Activated T-helper 1 cell treated with anti-CD3 and anti-CD28 coated beads, Interleukin-12 subunit alpha, Interleukin-12 subunit beta, Interleukin-2, Interleukin-4 antibody, amounts not matched to agents 30 ng/mL and 10 ng/mL and 1 ng/mL, durations not matched to agents 14 hours and 24 hours and 36 hours (primary cell): ENCODE measurements at places on chromosomes 1 and 21. TPM values are rescaled to one million over a fixed set of nuclear protein-coding genes. Genes with fewer than 3 reads are reported as not detected.

DNA sequence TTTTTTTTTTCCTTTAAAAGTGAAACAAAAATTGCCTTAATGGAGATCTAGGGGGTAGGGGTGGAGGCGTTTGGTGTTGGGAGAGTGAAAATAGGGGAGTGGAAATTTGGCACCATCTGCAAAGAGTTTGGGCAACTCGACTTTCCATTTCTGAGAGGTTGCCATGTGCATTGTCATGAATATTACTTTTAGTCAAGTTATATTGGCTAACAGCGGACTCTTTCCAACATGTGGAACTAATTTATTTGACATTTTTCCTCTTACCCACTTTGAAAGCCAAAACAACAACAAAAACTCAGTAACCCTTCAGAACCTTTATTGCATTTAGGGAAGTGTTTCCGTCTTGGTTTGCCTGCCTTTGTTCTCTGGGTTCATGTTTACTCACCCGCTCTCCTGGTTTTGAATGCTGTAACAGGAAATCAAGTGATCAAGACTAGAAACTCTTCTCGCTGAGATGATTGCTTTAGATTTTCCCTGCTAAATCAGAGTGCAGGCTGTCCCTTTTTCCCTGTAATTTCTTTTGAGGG is 70.4 kb downstream of the CACHD1 start:
- DNase-seq, result no peak
- H3K36me3 ChIP-seq, result peaks cover 2% of the 10 kb centered on the region
- H3K4me1 ChIP-seq, result peaks cover 34% of the 10 kb centered on the region
- no peak overlapping the region for H3K4me3 ChIP-seq
- H3K27me3 ChIP-seq, result peaks cover 7% of the 10 kb centered on the region
- no peak overlapping the region for H3K27ac ChIP-seq

GRCh38 chr1:9250411-9251381 is 16.1 kb downstream of the H6PD start:
- H3K36me3 ChIP-seq, result peaks cover 17% of the 10 kb centered on the region
- H3K4me1 ChIP-seq, result peaks cover 12% of the 10 kb centered on the region
- no peak overlapping the region for H3K27ac ChIP-seq
- DNase-seq, result no peak
- no peaks in the 10 kb centered on the region for H3K27me3 ChIP-seq
- no peak overlapping the region for H3K4me3 ChIP-seq

DNA sequence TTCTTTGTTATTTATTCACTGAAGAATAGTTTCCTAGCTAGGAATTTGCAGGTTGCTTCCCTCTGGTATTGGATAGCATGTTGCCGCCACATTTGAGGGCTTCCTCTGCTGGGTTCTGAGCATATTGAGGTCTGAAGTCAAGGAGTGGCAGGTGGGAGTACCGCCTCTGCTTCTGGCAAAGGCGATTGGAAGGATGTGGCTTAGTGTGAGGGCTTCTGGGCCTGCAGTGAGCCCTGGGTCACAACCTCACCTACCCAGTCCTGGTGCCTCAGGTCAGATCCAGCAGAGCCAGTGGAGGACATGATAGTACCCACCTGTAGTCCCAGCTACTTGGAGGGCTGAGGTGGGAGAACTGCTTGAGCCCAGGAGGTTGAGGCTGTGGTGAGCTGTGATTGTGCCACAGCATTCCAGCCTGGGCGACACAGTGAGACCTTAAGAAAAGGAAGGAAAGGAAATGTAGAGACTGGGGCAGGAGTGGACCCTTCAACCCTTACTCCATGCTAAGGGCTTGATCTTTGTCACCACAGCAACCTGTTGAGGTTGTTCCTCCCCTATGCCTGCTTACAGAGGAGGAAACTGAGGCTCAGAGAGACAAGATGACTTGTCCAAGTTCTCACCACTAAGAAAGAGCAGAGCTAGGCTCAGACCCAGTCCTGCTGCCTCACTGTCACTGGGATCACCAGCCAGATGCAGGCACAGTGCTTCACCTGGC is 22.8 kb downstream of the A3GALT2 start:
- no peak for DNase-seq
- no peak overlapping the region for H3K4me3 ChIP-seq
- no peaks in the 10 kb centered on the region for H3K27me3 ChIP-seq
- no peak overlapping the region for H3K27ac ChIP-seq
- peaks cover 14% of the 10 kb centered on the region for H3K36me3 ChIP-seq
- H3K4me1 ChIP-seq, result peaks cover 26% of the 10 kb centered on the region

DNA sequence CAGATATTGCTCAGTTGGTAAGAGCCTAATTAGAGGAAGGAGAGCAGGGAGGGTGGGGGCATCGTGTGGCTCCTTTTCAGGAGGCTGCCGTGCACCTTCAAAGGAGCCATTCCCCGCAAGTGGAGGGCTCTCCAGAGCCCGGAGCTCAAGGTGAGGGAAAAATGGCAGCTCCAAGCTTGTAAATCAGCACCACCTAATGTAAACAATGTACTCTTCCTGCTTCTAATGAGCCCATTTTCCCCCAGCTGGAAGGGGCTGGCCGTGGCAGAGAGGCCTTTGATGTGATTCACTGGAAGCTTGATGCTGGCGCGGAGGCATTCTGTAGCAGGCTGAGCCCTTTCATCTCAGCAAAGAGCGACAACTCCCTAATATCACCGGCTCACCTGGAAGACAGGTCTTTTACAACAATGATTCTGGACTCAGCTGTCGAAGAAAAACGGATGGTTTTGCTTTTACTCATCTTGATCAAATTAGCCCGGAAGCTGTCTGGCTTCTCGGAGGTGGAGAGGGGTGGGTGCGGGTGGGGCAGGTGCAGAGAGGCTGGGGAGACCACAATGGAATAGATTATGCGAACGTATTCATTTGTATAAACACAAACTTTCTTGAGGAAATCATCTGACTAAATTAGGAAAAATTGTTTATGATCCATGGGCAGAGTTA is 112.5 kb downstream of the RRAGC start:
- H3K4me1 ChIP-seq, result no peaks in the 10 kb centered on the region
- no peak overlapping the region for H3K4me3 ChIP-seq
- H3K27ac ChIP-seq, result no peak overlapping the region
- peaks cover 3% of the 10 kb centered on the region for H3K27me3 ChIP-seq
- H3K36me3 ChIP-seq, result no peaks in the 10 kb centered on the region

DNA sequence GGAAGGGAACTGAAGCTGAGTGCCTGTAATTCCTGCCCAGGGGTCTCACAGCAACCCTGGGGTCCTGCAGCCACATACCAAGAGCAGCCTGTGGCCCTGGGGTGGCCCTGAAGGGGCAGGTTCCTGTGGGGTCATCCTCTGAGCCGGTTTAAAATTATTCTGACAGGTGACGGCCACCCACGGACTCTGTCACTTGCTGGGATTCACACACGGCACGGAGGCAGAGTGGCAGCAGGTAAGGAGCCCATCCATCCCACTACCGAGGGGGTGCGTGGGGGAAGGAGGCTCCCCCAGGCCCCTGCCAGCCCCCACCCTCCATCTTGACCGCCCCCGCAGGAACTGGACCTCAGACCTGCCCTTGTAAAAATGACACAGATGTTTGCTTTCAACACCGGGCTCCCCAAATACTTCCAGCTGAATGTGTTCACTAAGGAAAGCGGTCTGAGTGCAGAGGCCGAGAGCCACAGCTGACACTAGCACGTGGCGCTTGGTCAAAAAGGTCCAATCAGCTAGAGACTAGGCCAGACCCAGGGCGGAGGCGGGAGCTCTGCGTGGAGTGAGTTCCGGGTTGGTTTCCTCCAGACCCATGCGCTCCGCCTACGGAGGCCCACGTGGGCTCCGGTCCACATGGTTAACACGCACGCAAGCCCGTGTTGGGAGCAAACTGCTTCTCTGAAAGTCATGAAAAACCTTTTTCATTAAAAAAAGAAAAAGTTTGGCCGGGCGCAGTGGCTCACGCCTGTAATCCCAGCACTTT is 10.0 kb downstream of the YBEY start:
- peak overlapping the region; percentile 83 for H3K27ac ChIP-seq
- peak; percentile 58 for DNase-seq
- no peaks in the 10 kb centered on the region for H3K27me3 ChIP-seq
- peak overlapping the region; percentile 63 for H3K4me3 ChIP-seq

DNA sequence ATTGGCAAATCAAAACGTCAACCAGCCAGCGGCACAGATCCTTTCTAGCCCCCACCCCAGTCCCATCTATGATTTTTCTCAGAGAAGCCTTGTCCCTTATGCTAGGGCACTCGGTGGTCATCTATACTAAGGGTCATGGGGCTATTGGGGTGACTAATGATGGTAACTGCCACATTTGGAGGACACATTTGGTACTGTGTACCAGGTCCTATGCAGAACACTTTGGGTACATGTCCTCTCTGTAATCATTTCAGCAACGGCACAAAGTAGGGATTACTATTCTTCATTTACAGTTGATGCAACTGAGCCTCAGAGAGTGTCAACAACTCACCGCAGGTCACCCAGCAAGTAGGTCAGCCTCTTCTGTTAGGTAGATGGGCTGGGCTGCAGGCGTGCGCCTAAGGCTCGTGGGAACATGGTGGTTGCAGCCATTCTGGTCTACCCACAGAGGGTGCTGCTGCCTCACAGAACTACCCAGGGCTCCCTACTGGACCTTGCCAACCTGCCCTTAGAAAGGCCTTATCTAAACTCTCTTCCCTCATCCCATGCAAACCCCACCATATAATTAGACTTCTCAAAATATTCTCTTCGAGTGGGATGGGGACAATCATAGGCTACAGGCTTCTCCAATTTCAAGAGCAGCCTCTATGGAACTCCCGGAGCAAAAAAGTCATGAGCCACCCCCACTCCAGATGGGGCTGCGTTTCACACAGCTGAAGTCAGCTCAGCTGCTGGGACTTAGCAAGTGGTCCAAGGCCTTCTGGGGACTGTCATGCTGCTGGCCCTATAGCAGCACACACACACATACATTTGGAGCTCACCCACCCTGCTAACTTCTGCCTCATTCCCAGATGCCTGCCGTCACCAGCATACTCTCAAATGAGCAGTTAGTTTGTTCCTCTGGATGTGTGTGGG is 5.8 kb upstream of the SDHB start:
- no peak overlapping the region for H3K27ac ChIP-seq
- no peaks in the 10 kb centered on the region for H3K4me1 ChIP-seq
- H3K36me3 ChIP-seq, result no peaks in the 10 kb centered on the region

- H3K27me3 ChIP-seq, result peaks cover 5% of the 10 kb centered on the region
- no peaks in the 10 kb centered on the region for H3K36me3 ChIP-seq
- no peaks in the 10 kb centered on the region for H3K4me1 ChIP-seq
- DNase-seq, result peak; percentile 47
- H3K4me3 ChIP-seq, result no peak overlapping the region
Observed at GRCh38 chr1:1959840-1960479, 40.9 kb upstream of the TMEM52 start.

- H3K36me3 ChIP-seq, result no peaks in the 10 kb centered on the region
- H3K4me3 ChIP-seq, result no peak overlapping the region
- no peak overlapping the region for H3K27ac ChIP-seq
- DNase-seq, result no peak
Observed at GRCh38 chr1:111963985-111964738, 25.3 kb downstream of the KCND3 start.

DNA sequence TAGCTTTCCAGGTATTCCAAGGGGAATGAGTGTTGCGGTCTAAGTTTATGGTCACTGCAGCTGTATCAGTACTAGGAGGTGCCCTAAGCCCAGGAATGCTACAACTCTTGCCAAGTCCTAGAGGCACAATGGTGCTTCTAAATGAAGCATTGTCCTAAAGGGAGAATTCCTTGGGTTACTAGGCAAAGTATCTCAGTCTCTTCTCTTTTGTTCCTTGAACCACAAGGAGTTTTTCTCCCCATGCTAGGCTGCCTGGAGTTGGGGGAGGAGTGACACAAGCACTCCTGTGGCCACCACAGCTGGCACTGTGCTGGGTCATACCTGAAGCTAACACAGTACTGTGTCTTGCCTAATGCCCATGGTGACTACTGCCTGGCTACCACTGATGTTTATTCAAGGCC is 50.7 kb downstream of the KMO start:
- H3K4me1 ChIP-seq, result no peaks in the 10 kb centered on the region
- DNase-seq, result no peak
- H3K36me3 ChIP-seq, result no peaks in the 10 kb centered on the region
- no peaks in the 10 kb centered on the region for H3K27me3 ChIP-seq

DNA sequence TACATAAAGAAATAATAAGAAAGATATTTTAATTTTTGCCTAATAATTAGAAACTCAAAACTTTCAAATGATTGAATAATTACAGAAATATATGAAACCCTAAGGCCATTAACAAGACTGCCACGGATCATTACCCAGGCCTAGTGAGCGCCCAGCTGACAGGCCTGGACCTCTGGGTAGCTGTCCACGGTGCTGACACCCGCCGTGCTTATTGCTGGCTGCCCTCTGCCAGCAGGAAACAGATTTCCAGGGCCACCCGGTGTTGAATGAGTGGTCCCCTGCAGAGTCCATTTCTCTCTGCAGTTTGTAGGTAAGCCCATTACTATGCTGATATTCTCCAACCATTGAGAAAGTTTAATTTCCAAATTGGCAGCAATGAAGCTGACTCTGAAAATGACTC is 254.4 kb upstream of the GJB5 start:
- H3K36me3 ChIP-seq, result no peaks in the 10 kb centered on the region
- H3K27ac ChIP-seq, result no peak overlapping the region
- no peak for DNase-seq
- no peaks in the 10 kb centered on the region for H3K4me1 ChIP-seq
- no peaks in the 10 kb centered on the region for H3K27me3 ChIP-seq
- no peak overlapping the region for H3K4me3 ChIP-seq

DNA sequence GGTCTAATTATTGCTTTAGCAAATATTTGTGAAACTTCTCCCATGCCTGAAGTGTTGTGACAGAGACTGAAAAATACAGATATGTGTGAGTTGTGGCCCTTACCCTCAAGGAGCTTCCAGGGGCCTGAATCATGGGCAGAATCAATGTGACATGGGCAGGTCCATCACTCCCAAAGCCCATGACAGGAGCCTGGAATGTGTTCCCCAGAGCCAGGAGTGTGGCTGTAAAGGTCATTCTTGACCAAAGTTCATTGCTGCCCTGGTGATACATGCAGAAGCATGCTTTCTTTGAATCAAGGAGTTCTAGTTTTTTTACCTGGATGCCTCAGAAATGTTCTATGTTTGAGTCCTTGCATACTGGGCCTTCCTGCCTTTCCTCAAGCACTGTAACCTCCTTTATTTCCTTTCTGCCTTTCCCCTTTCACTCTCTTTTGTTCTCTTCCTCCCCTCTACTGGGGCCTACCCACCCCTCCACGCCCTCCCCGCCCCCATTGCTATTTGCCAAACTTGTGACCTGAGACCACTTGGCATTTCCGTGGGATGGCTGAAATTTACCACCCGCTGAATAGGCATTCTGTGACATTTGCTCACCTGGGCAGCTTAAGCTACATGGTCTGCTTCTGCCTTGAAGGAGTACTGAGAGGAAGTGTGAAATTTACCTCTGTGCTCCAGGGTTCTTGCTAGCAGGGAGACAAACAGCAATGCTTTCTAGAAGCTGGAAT is 19.7 kb downstream of the PBX1 start:
- H3K27ac ChIP-seq, result no peak overlapping the region
- no peaks in the 10 kb centered on the region for H3K4me1 ChIP-seq
- DNase-seq, result no peak
- no peaks in the 10 kb centered on the region for H3K36me3 ChIP-seq
- H3K4me3 ChIP-seq, result no peak overlapping the region

- H3K4me1 ChIP-seq, result peaks cover 36% of the 10 kb centered on the region
- DNase-seq, result no peak
- no peak overlapping the region for H3K27ac ChIP-seq
- H3K36me3 ChIP-seq, result no peaks in the 10 kb centered on the region
Observed at GRCh38 chr1:200891774-200892157, 2.9 kb upstream of the INAVA start.

- no peaks in the 10 kb centered on the region for H3K36me3 ChIP-seq
- no peaks in the 10 kb centered on the region for H3K27me3 ChIP-seq
- no peak overlapping the region for H3K4me3 ChIP-seq
- no peak overlapping the region for H3K27ac ChIP-seq
Observed at GRCh38 chr1:245363461-245364200, 208.8 kb downstream of the KIF26B start.

Gene SLAMF6
- 46.8 and 50.1 TPM in 2 replicates for total RNA-seq

Gene TNFRSF9
- 57.0 and 60.5 TPM in 2 replicates for total RNA-seq

Gene KIF2C
- total RNA-seq, result 68.7 and 72.9 TPM in 2 replicates

Gene LHX8
- not detected in 2 replicates for total RNA-seq

Gene CRNN
- not detected in 2 replicates for total RNA-seq

Gene KRTAP26-1
- total RNA-seq, result not detected in 2 replicates

Gene MAGOH
- total RNA-seq, result 104 TPM in 2 replicates

Gene CORT
- 0.36 and 0.37 TPM in 2 replicates for total RNA-seq

Gene AMY2A
- not detected in 2 replicates for total RNA-seq
